Fibroblast of lung (primary cell): ENCODE measurements at places on chromosomes 7 and 10. TPM values are rescaled to one million over a fixed set of nuclear protein-coding genes. Genes with fewer than 3 reads are reported as not detected.

- peak; percentile 32 for DNase-seq
These were observed 452 bp downstream of the ATE1 start for GRCh38 chr10:121927318-121927840.

Gene GNG11
- 9.0 and 27.2 TPM in 2 replicates for total RNA-seq

GRCh38 chr7:157954901-157955300 is 618.1 kb downstream of the DNAJB6 start:
- DNase-seq: no peak

DNA sequence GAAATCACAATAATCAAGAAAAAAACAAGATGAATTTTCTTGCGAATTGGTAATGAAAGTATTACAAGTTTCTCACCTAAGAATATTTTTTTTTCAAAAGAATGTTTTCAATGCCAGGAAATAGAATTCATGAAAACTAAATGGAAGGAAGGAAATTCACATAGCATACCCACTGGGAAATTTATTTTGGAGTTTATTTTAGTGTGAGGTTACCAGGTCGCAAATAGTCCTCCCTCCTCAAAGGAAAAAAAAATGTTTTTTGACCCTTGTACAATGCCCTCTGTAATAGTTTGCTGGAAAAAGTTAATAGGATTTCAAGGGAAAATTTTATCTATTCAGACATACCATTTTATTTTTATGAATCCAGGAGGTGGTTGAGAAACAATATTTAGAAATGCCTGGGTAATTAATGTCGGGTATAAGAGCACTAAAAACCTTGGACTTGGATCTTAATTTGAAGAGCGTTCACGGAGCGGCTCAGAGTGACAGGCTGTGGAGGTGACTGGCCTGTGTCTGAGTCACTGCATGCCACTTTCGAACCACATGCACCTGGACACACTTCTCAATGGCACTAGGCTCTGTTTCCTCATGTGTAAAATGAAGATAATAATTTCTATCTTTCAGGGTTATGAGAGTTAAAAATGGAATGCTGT is 28.2 kb downstream of the CUBN start:
- no peak for DNase-seq

Gene BTBD16
- not detected in 2 replicates for total RNA-seq

GRCh38 chr7:118720632-118721031 is 496.1 kb downstream of the ANKRD7 start:
- no peak for DNase-seq

Gene SERPINE1
- total RNA-seq: 41.3 and 167 TPM in 2 replicates

Gene SLC29A4
- 5.1 and 6.4 TPM in 2 replicates for total RNA-seq

DNA sequence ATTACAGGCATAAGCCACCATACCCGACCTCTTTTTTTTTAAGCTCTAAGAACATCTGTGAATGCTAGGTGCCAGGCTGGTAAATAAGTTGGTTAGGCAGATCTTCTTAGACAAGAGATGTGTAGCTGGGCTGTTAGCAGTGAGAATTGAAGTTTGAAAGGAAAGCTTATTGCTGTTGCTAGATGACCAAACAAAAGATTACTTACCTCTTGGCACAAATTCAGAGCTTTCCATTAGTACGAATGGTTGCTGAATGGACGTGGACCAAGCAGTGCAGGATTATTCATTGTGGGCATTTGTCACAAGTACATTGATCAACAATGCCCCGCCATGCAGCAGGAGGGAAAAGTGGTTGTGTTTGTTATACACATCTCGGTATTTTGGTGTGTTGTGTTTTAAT is 131.2 kb downstream of the GFRA1 start:
- DNase-seq: no peak

DNA sequence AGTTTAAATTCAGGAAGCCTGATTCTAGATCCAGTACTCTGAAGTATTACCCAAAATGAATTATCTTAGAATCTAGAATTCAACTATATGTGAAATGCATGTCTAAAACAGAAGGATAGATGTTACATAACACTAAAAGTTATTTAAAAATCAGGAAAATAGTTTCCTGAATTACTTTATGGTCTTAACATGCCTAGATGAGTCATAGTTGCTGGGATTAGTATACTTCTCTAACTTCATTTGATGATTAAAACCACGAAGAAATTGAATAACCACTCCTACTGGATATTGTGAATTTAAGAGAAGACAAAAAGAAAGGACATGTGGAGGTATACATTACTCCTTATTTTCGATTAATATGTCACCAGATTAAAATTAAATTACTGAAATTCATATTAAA is 65.5 kb downstream of the ATAD1 start:
- peak; percentile 58 for DNase-seq

- peak; percentile 30 for DNase-seq
These were observed 47.5 kb downstream of the ACSM6 start for GRCh38 chr10:95241533-95241932.
